ENCODE measurements at places on chromosomes 2 and 18. TPM values are rescaled to one million over a fixed set of nuclear protein-coding genes. Genes with fewer than 3 reads are reported as not detected.

Gene IL1RL2
- total RNA-seq: not detected

Gene CSRNP3
- not detected for total RNA-seq

Gene EFEMP1
- total RNA-seq: not detected

Gene PSTPIP2
- total RNA-seq: 8.3 TPM

GRCh38 chr2:238702276-238703052 lies 145.4 kb upstream of the TWIST2 start:
- no peak for DNase-seq

DNA sequence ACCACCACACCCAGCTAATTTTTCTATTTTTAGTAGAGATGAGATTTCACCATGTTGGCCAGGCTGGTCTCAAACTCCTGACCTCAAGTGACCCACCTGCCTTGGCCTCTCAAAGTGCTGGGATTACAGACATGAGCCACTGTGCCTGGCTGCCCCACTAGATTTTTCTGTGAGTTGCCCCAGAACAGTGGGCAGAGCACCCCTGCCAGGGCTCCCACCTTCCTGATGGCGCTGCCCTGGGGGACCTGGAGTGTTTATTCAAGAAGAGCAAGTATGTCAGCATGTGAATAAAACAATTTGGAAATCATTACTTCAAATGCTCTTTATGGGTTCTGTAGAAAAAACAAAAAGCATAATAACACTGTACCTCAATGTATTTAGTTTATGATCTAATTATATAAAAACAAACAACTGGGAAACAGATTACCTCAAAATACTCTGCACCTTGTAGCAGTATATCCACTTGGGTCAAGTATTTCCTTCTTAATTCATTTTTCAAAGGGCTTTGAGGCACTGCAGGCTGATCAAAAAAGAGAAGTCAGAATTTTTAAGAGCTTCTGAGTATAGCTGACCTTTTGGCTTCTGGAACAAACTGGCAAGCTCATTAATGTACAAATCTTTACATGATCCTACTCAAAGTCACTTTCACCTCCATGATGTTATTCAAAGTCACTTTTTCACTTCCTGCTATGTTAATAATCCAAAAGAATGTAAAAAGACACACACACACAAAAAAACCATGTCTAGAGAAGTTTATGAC lies 8.9 kb downstream of the HJURP start:
- no peak for DNase-seq

DNA sequence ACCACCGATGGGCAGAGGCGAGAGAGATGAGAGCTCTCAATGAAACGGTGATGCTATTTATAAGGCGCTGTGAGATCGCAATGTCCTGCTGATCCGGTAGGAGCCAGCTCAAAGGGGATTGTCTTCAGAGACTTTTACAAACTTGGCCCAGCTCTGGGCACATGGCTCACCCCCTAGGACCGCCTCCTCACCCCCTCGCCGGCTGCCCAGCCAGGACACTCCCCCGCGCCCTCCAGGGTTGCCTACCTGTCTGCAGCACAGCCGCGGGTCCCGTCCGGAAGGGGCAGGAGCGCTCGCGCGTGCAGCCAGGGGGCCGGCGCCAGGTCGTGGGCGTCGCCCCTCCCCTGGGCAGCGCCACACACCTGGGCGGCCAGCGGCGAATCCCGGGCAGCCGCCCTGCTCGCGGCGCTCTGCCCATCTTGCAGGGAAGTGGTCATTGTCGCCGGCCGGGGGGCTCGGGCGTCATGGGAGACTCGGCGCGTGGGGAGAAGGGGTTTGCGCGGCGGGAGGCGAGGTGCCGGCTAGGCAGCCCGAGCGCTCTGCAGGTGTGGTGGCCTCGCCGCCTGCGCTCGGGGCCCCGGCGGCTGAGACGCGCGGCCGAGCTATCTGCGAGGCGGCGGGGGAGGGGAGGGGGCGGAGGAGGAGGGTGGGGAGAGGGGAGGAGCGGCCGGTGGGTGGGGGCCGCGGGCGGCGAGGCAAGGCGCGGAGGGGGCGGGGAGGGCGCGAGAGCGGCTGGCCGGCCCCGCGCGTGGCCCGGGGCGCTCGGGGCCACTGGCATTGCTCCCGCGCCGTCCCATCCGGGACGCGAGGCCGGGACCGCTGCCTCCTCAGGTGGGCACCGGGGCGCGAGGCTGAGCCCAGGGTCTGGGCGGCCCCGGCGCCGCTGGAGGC lies at the start of gene GRB14:
Gene GRB14 (minus strand): TSS at position 610 of the 891 bp plus-strand sequence. CDS start 173 bp downstream, at position 437.
- DNase-seq: no peak

DNA sequence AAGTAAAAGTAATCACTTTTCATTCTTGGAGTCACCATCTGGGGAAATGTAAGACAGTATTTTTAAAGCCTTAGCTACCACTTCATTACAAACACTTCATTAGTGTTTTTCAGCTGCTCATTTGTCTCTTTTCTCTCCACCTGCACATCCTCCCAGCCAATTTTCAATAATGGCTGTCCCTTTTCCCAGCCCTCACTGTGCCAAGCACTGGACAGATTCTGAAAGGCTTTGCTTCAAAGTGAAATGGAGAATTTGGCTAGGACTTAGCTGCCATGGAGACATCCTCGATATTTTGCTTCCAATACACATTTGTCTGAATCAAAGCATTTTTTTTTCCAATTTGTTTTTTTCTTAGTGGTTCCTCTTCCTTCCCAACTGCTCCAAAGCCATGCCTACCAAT lies 272.4 kb upstream of the NRXN1 start:
- no peak for DNase-seq

DNA sequence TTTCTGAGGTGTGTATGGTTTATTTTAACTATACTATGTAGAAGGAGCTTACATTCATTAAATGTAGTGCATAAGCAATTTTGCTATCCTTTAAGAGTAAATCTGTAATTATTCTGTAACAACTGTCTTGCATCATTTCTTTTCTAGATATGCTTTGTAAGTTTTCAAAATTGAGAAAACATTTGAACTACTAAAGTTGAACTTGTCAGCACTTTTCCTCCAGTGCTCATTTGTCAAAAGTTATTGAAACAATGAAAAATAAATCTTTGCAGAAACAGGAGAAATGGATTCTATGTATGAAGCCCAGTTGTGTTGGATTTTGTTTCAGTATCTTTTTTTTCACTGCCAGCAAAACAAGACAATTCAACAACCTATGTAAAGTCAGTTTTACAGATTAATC lies 14.5 kb upstream of the ZNF385B start:
- DNase-seq: no peak

DNA sequence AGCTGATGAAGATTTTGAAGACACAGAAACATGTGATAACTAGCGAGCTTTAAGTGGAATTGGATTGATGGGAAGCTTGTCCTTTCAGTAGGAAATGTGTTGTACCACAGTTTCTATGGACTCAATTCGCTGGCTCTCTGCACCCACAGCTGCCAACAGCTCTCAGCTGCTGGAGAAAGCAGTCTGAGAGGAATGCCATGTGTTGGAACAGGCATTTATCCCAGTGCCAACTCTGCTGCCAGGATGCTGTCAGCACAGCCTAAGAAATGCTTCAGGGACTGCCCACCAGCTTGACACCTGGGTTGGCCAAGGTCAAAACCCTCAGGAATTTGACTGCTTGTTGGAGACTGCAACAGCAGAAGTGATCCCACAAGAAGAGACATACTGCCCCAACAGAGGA lies 193.0 kb upstream of the THSD7B start:
- no peak for DNase-seq
